ENCODE measurements at places on chromosomes 4 and X.

DNA sequence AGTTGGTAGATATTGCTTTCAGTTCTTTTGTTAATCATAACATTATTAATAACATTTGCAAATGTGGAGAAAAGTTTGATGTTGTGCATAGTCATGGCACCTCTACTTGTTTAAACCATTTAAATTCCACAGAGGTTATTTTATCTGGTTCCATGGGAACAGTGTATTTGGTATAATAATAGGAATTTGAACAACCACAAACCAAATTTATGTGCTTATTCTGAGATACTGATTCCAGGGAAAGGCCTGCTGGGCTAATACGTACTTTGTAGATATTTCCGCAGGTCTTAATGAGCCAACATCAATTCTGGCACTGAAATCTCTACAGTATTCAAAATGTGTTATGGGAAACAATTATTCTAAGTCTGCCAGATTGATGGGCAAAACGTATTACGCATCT is 319.0 kb downstream of the DKK2 start:
- no peak for DNase-seq

DNA sequence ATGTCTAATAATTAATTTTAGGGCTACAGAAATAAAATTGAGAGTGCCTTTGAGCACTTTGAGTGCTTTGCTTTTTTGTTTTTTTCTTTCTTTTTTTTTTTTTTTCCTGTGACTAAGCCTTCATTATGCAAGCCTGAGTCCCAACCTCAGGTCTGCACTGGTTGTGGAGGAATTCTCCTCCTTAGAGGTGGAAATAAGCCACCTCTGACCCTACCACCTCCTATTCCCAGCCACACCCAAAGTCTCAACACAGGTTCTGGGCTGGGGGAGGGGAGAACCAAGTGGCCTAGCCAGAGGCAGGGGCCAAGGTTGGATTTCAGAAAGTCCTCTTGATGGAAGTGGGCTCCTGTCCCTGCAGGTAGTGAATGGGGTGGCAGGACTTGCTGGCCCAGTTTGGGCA is 180.2 kb downstream of the ARAP2 start:
- DNase-seq, result no peak

- no peak for DNase-seq
Observed at GRCh38 chr4:55373461-55373860, 22.3 kb upstream of the TMEM165 start.

DNA sequence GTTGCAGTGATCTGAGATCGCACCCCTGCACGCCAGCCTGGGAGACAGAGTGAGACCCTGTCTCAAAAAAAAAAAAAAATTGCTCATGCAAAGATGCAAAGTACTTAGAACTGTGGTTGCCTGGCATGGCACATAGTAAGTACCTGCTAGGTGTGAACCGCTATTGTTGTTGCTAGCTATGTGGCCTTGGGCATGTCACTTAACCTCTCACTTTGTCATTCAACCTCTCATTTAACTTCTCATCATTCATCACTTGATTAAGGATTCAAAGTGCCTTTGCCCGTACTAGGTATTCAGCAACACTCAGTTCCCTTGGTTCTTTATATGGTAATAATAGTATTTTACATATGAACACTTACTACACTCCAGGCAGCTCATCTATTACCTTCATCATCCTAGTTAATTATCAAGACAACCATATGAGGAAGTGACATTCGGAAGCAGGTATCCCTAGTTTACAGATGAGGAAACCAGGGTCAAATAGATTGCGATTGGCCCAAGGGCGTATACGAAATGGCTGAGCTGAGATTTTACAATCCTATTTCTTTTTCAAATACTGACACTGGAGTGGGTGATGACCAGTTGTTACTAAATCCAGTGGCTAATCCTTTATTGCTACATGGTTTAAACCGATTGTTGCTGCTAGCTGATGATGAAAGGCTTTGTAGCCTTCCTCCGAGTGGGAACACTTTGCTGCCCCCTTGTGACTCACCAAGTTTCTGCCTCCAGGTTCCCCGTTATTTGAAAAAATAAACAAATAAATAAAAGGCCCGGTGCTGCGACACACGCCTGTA is 28.8 kb upstream of the SOWAHD start:
- peak; percentile 48 for DNase-seq

DNA sequence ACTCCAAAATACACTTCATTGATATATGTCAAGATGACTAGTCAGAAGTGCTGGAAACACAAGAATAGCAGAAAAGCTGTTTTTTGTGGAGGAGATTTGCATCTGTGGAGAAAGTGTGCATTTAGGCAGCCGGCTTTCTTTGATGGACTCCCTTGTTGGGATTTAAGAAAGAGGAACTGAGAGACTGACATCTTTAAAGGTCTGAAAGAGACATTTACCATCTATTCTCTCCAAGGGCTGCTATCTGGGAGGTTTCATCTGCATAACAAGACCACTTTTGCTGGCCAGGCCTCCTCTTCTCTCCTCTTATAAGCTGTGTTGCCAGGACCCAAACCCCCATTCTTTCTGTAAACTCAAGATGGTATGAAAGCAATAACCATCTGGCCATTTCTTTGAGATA is 1065.0 kb downstream of the NLGN4X start:
- no peak for DNase-seq

DNA sequence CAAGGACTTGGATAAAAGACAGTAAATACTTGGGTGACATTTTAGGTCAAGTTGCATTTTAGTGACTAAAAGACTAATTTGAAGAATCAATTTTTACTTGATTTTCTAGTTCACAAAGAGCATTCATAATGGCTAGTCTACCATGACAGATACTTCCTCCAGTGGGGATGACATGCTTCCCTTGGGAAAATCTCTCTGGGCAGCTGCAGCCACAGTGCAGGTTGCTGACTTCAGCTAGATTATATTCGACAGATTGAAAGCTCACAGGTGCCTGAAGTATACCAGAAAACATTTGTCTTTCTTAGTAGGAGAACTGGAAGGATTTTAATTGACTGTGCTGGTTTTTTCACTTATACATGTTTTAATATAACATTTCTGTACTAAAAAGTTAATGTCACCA is 209.6 kb upstream of the MAGEB2 start:
- no peak for DNase-seq

- DNase-seq, result no peak
Observed at GRCh38 chr4:3346146-3346545, 53.3 kb downstream of the RGS12 start.

- DNase-seq, result no peak
Observed at GRCh38 chrX:64190136-64190740, 15.3 kb downstream of the AMER1 start.

- no peak for DNase-seq
Observed at GRCh38 chr4:10535912-10536311, 78.7 kb upstream of the ZNF518B start.

- DNase-seq, result no peak
Observed at GRCh38 chrX:26254436-26254835, 38.5 kb downstream of the MAGEB5 start.

GRCh38 chrX:48831909-48832291 is 3.5 kb downstream of the PCSK1N start:
- peak; percentile 8 for DNase-seq

DNA sequence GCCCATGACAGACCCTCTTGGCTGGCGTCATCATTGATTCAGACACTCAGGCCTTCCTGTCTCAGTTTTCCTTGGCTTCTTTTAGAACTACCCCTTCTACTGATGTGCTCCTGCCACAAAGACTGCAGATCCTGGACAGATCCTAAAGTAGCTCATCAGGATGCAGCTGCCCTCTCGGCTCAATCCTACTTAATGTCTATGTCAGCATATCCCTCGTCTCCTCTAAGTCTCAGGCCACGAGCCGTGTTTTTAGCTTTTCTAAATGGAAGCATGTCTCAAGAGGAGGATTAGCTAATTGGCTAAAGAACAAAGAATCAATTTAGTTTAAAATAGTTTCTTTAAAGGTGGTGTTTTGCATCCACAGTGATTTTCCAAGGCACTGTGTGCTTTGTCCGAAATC is 447.7 kb downstream of the STIM2 start:
- DNase-seq, result no peak

- DNase-seq, result no peak
Observed at GRCh38 chr4:100826808-100827548, 309.2 kb upstream of the EMCN start.

DNA sequence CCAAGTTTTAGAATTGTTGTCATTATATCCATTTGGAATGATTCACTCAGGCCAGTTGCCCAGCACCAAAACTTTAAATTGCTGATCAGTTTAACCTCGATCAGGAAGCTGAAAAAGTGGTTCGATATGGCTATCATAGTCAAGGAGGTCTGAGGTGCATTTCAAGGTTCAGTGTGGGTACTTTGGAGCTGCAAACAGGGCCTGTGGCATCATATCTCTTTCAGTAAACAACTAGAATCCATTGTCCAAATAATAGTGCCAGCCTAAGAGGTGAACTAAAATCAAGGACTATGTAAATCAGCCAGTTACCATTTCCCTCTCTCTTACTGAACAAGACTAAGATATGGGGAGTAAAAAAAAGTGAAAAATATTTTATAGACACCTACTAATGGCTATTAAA is 14.2 kb downstream of the TMEM47 start:
- DNase-seq, result no peak

- no peak for DNase-seq
Observed at GRCh38 chrX:149313871-149314371, 191.2 kb downstream of the IDS start.

- no peak for DNase-seq
Observed at GRCh38 chr4:124499261-124499660, 213.3 kb downstream of the ANKRD50 start.

DNA sequence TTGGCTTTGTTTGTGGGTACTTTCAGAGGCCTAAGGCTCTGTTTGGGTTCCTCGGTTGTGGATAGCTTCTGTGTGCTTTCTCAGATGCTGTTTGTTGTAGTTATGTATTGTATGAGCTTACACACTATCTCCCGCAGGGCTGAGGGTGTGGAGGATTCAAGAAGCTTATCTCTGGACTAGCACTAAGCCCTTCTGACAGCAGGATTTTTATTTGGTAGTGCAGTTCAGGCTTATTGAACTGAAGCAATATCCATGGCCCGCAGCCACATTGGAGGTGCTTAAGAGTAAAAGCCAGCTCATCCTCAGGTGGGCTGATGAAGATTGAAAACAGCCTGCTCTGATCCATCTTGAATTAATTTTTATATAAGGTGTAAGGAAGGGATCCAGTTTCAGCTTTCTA is 128.2 kb downstream of the RASGEF1B start:
- no peak for DNase-seq

- no peak for DNase-seq
Observed at GRCh38 chr4:69360271-69360670, 80.0 kb downstream of the UGT2B28 start.

DNA sequence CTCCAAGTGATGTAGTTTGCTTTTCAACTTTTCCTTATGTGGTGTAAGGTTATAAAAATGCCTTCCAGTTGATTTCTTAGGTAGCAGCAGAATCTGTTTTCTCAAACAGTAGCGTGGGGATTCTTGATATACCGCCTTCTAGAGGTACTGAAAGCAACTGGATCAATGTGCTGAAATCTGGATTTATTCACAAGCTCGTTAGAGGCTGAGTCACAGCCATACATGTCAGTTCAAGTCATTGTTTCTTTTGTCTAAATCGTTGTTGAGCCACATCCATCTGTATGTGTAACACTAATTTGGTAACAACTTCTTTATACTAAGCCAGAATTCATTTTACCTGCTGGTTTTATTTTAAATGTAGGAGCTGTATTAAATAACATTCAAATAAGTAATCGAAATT is 200.0 kb upstream of the MAD2L1 start:
- no peak for DNase-seq

GRCh38 chrX:113929004-113929403 is 654.9 kb upstream of the HTR2C start:
- no peak for DNase-seq

DNA sequence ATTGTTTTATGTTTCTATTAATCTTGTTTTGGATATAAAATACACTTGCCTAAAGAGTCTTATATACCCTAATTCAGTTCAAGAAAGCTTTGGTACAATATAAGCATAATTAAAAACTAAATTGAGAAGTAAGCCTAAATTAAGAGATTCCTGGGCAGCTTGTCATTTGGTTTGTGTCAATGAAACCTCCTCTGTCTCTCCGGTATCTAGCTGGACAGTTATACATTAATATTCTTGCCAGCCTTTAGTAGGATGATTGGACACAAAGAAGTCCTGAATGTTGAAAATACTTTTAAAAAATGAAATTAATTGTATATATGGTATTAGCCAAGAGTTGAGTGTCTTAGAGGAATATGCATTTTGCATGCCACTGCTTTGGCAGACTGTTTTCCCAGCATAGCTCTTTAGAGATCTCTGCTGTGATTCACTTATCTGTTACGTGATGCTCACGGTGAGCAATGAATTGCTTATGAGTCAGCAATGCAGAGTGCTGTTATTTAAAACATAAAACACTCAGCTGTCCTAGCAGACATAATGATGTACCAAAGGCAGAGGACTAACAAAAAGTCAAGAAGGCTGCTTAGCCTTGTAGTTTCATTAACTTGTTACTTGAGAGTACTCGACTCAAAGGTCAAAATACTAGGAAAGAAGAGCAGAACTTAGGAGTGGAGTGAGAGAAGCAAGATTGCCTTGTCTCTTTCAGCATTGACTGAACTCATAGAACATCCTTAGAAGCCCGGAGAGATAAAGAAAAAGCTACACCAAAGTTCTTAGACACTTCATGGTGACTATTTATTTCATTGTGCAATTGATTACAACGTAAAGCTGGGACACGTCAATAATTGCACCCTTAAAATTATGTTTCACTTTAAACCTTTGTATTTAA is 1296.1 kb upstream of the PCDH7 start:
- DNase-seq, result no peak

GRCh38 chr4:153044036-153044435 is 107.9 kb downstream of the FHDC1 start:
- no peak for DNase-seq

DNA sequence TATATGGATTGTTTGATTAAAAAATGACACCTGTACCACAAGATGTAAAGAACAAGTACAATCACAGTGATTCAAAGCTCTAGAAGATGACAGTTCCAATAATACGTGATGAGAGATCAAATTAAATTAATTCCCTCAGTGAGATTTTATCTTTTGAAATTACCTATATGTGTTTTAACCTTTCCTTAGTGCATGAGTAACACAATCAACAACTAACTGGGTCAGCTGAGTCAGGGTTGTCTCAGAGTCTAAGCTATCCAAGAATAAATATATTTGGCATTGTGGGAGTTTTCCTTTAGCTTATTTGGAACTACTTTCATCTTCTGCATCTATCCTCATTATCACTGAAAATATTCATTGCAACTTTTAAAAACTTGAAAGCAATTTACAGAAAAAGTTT is 162.8 kb downstream of the WDFY3 start:
- DNase-seq, result no peak

GRCh38 chr4:139461022-139461628 is 7.2 kb downstream of the RAB33B start:
- DNase-seq, result no peak

- no peak for DNase-seq
Observed at GRCh38 chr4:86184216-86184900, 175.5 kb downstream of the MAPK10 start.

- no peak for DNase-seq
Observed at GRCh38 chr4:172631832-172632231, 536.8 kb upstream of the GALNT7 start.

DNA sequence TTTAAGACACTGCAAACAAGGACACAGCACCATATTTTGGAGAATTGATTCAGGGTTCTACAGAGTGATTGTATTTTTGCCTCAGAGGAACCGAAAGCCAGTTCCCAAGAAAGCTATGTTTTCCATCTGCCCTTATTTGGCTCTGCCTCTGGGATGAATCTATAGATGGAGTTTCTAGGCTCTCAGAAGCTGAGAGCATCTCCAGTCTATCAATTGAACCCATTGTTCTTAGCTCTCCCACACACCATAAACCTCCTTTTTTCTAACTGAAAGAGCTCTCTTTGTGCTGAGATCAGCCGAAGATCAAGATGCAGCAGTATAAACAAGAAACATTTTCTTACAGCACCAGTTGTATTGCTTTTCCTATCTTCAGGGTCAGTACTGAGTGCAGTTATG is 16.9 kb downstream of the PLP1 start:
- no peak for DNase-seq
